ENCODE measurements at places on chromosomes 11 and 22. TPM values are rescaled to one million over a fixed set of nuclear protein-coding genes. Genes with fewer than 3 reads are reported as not detected.

Gene SHANK2
- polyA plus RNA-seq: not detected

Gene OR4S2
- polyA plus RNA-seq: not detected

Gene TSGA10IP
- polyA plus RNA-seq: not detected

Gene DBX1
- polyA plus RNA-seq: not detected

Gene KCNJ5
- not detected for polyA plus RNA-seq

Gene B3GAT3
- 36.0 TPM for polyA plus RNA-seq

Gene CDKN1C
- polyA plus RNA-seq: 1.2 TPM

Gene UPK3A
- not detected for polyA plus RNA-seq

Gene SGSM1
- polyA plus RNA-seq: 0.40 TPM

Gene BAIAP2L2
- not detected for polyA plus RNA-seq

Gene KRTAP5-7
- polyA plus RNA-seq: not detected

Gene MMP13
- polyA plus RNA-seq: not detected

Gene GSC2
- polyA plus RNA-seq: not detected

Gene TMEM86A
- polyA plus RNA-seq: 2.2 TPM

Gene OR10A2
- not detected for polyA plus RNA-seq

Gene FXYD6
- not detected for polyA plus RNA-seq

Gene MAJIN
- polyA plus RNA-seq: 0.51 TPM

Gene GLYAT
- polyA plus RNA-seq: not detected

Gene ARFIP2
- 33.0 TPM for polyA plus RNA-seq

Data from CD4-positive, CD25-positive, alpha-beta regulatory T cell (primary cell).